ENCODE measurements at places on chromosomes 6 and 20. TPM values are rescaled to one million over a fixed set of nuclear protein-coding genes. Genes with fewer than 3 reads are reported as not detected.

DNA sequence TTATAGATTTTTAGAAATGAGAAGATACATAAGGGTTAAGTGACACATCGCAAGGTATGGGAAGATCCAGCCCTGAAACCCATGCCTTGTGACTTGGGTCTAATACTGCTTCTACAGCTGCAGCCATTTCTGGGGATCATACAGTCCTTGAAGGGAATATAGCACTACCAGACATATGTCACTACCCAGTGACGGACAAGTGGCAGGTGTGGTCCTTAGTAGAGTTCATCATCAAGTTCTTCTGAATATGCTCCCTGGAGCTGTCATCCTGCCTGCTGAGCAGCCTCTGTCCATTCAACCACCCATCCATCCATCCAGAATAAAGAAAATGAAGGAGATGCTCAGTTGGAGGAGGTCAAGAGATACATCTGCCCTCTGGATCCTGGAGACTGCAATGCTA, 118.6 kb upstream of the ASF1A start:
- H3K27ac ChIP-seq, result no peak overlapping the region
- no peaks in the 10 kb centered on the region for H3K27me3 ChIP-seq
- DNase-seq, result no peak
- H3K4me3 ChIP-seq, result no peak overlapping the region
- peaks cover 11% of the 10 kb centered on the region for H3K4me1 ChIP-seq

GRCh38 chr6:166293731-166294584, 14.2 kb downstream of the PRR18 start:
- DNase-seq, result no peak
- no peaks in the 10 kb centered on the region for H3K4me1 ChIP-seq
- no peak overlapping the region for H3K27ac ChIP-seq

DNA sequence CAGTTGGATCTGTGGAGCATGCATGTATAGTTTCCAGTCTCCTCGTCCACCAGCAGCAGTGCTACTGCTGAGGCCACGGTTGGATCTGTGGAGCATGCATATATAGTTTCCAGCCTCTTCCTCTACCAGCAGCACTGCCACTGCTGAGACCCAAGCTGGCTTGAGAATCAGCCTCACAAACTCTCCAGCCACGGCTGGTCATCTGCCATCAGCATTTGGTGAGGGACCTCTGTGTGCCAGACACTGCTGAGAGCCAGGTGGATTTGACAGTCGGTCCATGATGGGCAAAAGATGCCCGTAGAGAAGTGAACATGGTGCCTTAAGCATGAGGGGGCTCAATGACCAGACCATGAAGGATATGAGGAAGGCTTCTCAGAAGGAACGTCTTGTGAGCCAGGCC, 46.4 kb downstream of the SLC9A8 start:
- no peaks in the 10 kb centered on the region for H3K27me3 ChIP-seq
- no peak overlapping the region for H3K27ac ChIP-seq
- H3K4me1 ChIP-seq, result peaks cover 1% of the 10 kb centered on the region
- H3K36me3 ChIP-seq, result peaks cover 4% of the 10 kb centered on the region
- DNase-seq, result no peak

STMND1 gene
- 0.16 TPM for total RNA-seq

SDC4 gene
- 125 TPM for total RNA-seq

NUDT3 gene
- total RNA-seq, result 16.7 TPM

RIN2 gene
- 22.8 TPM for total RNA-seq

PBOV1 gene
- not detected for total RNA-seq

NOX3 gene
- not detected for total RNA-seq

CFAP61 gene
- total RNA-seq, result not detected

All from astrocyte (in vitro differentiated cells and primary cell).